SK-N-SH (cell line): ENCODE measurements at places on chromosomes 3 and 15. TPM values are rescaled to one million over a fixed set of nuclear protein-coding genes. Genes with fewer than 3 reads are reported as not detected.

ROPN1B gene
- polyA plus RNA-seq, result not detected in 2 replicates

CPLX3 gene
- polyA plus RNA-seq, result not detected in 2 replicates

SLC28A1 gene
- polyA plus RNA-seq, result not detected in 2 replicates

GOLGA6A gene
- not detected in 2 replicates for polyA plus RNA-seq

NPAP1 gene
- polyA plus RNA-seq, result under 0.01 TPM in 1 of 2 replicates, not detected in the other

ADGRG7 gene
- polyA plus RNA-seq, result not detected in 2 replicates

CD200 gene
- polyA plus RNA-seq, result 1.0 and 1.1 TPM in 2 replicates

OXTR gene
- 1.8 and 2.5 TPM in 2 replicates for polyA plus RNA-seq

GRCh38 chr15:52008698-52009434 lies 10.2 kb upstream of the MAPK6 start:
- no peak for DNase-seq
- peaks cover 4% of the 10 kb centered on the region for H3K4me1 ChIP-seq
- H3K36me3 ChIP-seq, result no peaks in the 10 kb centered on the region
- no peak overlapping the region for H3K27ac ChIP-seq

DNA sequence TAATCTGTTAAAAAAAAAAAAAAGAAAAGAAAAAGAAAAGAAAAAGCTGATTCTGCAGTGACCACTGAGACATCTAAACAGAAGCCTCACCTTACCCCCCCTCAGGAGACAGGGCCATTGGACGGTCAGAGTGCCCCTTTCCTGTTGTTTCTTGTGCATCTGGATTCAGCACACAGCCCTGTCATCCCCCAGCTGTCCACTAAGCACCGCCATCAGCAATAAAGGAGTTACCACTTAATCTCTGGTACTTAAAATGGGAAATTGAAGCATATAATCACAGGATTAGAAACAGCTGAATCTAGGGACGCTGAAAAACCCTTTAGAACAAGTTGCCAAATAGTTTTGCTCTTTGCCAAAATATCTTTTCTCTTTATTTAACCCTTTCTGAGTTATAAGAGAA lies 62.5 kb downstream of the TRIM69 start:
- no peaks in the 10 kb centered on the region for H3K4me1 ChIP-seq
- peak; percentile 44 for DNase-seq
- H3K27me3 ChIP-seq, result peaks cover 3% of the 10 kb centered on the region; the same call in 1 of the 2 replicates
- no peaks in the 10 kb centered on the region for H3K36me3 ChIP-seq
- no peak overlapping the region for H3K4me3 ChIP-seq

- H3K4me3 ChIP-seq, result no peak overlapping the region
- no peaks in the 10 kb centered on the region for H3K4me1 ChIP-seq
- no peak overlapping the region for H3K27ac ChIP-seq
Measured at GRCh38 chr15:45732662-45733061, 97.8 kb downstream of the SQOR start.

DNA sequence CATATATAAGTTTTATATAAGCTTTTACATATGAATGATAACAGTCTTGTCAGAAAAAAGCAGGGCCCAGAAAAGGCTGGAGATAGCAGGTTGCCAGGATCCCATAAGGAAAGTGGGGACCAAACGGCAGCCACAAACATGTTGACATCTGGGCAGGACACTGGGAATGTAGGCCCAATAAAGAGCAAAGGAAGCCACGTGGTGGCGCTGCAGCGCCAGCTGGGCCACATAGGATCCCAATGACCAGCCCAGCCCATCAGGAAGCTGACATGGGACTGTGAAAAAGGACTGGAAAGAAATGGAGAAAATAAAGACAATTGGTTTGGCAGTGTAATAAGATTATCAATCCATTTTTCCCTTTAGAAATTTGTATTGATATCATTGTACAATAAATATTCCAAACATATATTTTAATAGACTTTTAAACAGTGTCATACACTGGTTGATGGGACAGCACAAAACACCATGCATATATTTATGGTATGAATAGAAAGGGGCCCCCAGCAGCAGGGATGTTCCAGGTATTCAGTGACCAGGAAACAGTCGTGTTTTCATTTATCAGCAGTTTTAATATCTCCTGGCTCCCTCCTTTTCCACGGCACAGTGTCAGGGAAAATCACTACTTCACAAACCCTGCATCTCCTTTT lies 89.0 kb upstream of the STRIT1 start:
- peak overlapping the region; percentile 67; the same call in 1 of the 2 replicates for H3K27ac ChIP-seq
- no peaks in the 10 kb centered on the region for H3K36me3 ChIP-seq
- H3K4me3 ChIP-seq, result peak overlapping the region; percentile 32; the same call in 1 of the 2 replicates
- H3K27me3 ChIP-seq, result no peaks in the 10 kb centered on the region
- H3K4me1 ChIP-seq, result no peaks in the 10 kb centered on the region

DNA sequence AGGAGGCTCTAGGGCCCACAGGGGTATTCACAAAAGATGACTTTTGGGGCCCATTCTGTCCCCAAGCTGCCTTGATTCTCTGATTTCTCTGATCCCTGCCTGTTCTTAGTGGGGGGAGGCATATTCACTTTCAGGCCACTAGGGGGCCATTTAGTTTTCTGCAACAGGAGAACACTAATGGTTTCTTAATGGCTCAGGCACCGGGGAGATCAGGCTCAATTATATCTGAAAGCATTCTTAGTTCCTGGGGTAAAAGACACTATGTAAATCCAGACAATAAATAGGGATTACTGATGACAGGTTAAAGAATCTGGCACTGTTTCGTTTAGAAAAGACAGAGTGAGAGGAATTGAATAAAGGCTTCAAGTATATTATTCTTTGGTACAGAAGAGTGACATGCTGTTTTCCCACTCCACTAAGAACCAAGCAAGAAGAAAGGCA lies 2.5 kb upstream of the INAFM2 start:
- H3K4me3 ChIP-seq, result no peak overlapping the region
- peak overlapping the region; percentile 18; the same call in 1 of the 2 replicates for H3K27ac ChIP-seq
- no peaks in the 10 kb centered on the region for H3K36me3 ChIP-seq
- H3K4me1 ChIP-seq, result peaks cover 20% of the 10 kb centered on the region
- DNase-seq, result peak; percentile 78

GRCh38 chr3:180274536-180274935 lies 237.8 kb upstream of the PEX5L start:
- H3K4me1 ChIP-seq, result no peaks in the 10 kb centered on the region
- DNase-seq, result no peak
- H3K27ac ChIP-seq, result no peak overlapping the region
- H3K27me3 ChIP-seq, result no peaks in the 10 kb centered on the region
- no peaks in the 10 kb centered on the region for H3K36me3 ChIP-seq
- H3K4me3 ChIP-seq, result no peak overlapping the region

GRCh38 chr15:73927003-73927475 lies 777 bp downstream of the LOXL1 start:
- H3K4me1 ChIP-seq, result peaks cover 32% of the 10 kb centered on the region; the same call in 1 of the 2 replicates
- H3K4me3 ChIP-seq, result peak overlapping the region; percentile 62
- no peak for DNase-seq
- peak overlapping the region; percentile 98 for H3K27ac ChIP-seq
- no peaks in the 10 kb centered on the region for H3K36me3 ChIP-seq

GRCh38 chr3:22319446-22319845 lies 568.4 kb upstream of the ZNF385D start:
- no peak overlapping the region for H3K4me3 ChIP-seq
- no peak for DNase-seq
- H3K27ac ChIP-seq, result no peak overlapping the region
- H3K27me3 ChIP-seq, result no peaks in the 10 kb centered on the region
- no peaks in the 10 kb centered on the region for H3K36me3 ChIP-seq

GRCh38 chr3:146243559-146243958 lies 7.3 kb downstream of the PLSCR4 start:
- H3K27ac ChIP-seq, result no peak overlapping the region
- no peak overlapping the region for H3K4me3 ChIP-seq
- H3K27me3 ChIP-seq, result no peaks in the 10 kb centered on the region
- no peak for DNase-seq
- H3K36me3 ChIP-seq, result no peaks in the 10 kb centered on the region
- H3K4me1 ChIP-seq, result no peaks in the 10 kb centered on the region

DNA sequence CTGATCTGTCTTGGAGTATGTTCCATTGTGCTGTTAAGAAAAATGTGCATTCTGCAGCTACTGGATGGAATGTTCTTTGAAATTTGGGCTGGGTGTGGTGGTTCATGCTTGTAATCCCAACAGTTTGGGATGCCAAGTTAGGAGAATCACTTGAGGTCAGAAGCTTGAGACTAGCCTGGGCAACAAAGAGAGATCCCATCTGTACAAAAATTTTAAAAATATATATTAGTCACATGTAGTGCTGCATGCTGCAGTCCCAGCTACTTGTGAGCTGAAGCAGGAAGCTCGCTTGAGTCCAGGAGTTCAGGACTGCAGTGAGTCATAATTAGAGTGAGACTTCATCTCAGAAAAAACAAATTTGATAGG lies 62.8 kb upstream of the PLSCR4 start:
- H3K27ac ChIP-seq, result no peak overlapping the region
- no peak for DNase-seq
- no peak overlapping the region for H3K4me3 ChIP-seq

DNA sequence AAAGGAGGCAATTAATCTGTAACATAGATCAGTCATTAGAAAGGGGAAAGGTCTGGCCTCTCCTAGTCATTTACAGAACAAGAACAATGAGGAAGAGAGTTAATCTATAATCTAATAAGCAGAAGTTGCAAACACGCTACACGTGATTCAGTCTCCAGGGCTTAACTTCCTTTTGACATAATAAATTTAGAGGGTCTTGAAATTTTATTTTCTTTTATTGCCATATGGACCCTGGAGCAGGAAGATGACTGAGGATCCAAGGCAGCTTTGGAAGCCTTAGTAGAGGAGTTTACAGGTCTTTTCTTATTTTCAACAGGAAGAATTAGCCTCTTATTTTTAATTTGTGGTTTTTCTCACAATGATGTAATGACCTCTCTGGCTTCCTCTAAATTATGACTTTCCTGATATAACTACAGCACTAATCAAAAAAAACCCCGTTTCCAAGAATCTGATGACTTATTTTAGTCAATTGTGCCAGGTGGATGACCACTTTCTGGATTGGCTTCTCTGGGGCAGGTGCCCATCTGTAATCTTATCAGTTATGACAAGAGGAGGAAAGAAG lies 32.2 kb downstream of the ADGRG7 start:
- H3K36me3 ChIP-seq, result no peaks in the 10 kb centered on the region
- no peak for DNase-seq
- H3K4me3 ChIP-seq, result no peak overlapping the region
- H3K27ac ChIP-seq, result no peak overlapping the region

DNA sequence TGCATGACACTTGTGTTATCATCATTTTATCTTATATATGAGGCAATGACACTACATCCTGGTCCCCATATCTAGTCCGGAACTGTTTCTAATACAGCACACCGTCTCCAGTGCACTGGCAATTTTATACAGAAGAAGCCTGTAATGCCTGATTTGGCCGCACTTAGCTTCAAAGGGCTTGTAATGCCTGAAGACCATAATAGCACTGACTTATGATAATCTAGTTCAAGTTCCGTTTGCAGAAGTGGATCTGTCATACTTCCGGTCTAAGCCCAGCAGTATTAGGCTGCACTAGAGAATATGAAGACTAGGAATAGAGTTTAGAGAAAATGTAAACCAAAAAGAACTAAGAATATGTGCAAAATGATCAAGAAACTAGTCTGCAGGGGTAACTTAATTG lies 1.3 kb downstream of the BNIP2 start:
- no peaks in the 10 kb centered on the region for H3K27me3 ChIP-seq
- H3K4me1 ChIP-seq, result peaks cover 22% of the 10 kb centered on the region; the same call in 1 of the 2 replicates
- DNase-seq, result peak; percentile 11
- peaks cover 28% of the 10 kb centered on the region for H3K36me3 ChIP-seq
- H3K27ac ChIP-seq, result peak overlapping the region; percentile 93
- peak overlapping the region; percentile 86 for H3K4me3 ChIP-seq

- peaks cover 13% of the 10 kb centered on the region for H3K4me1 ChIP-seq
- no peak overlapping the region for H3K4me3 ChIP-seq
- no peaks in the 10 kb centered on the region for H3K36me3 ChIP-seq
- no peak for DNase-seq
- no peaks in the 10 kb centered on the region for H3K27me3 ChIP-seq
- H3K27ac ChIP-seq, result no peak overlapping the region; the same call in 1 of the 2 replicates
Measured at GRCh38 chr3:9957214-9957613, 5.0 kb upstream of the PRRT3 start.

DNA sequence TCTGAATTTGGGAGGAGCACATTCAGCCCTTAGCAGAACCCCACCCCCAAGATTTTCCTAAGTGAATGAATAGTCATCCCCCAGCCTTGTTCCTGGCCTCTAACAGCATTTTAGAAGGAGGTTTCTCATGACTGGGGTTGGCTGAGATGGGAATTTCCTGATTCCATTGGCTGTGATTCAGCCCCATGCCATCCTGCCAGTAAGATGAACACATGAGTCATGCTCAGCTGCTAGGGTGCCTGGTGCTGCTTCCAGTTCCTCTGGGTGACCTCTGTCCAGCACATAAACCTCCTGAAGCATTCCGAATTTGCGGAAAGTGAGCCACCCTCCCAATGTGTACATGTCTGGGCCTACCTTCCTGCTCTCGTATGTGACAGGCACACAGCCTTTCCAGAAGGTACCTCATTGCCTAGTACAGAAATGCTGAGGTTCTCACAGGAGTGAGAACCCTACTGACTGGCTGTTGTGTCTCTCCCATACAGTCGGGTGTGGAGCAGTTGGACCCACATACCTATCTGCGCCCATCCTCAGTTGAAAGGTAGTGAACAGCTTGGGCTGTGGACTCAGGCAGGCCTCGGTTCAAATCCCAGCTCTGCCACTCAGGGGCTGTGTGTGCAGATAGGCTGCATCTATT lies 91.7 kb downstream of the APBA2 start:
- no peaks in the 10 kb centered on the region for H3K27me3 ChIP-seq
- DNase-seq, result no peak
- H3K36me3 ChIP-seq, result no peaks in the 10 kb centered on the region
- H3K4me3 ChIP-seq, result no peak overlapping the region

DNA sequence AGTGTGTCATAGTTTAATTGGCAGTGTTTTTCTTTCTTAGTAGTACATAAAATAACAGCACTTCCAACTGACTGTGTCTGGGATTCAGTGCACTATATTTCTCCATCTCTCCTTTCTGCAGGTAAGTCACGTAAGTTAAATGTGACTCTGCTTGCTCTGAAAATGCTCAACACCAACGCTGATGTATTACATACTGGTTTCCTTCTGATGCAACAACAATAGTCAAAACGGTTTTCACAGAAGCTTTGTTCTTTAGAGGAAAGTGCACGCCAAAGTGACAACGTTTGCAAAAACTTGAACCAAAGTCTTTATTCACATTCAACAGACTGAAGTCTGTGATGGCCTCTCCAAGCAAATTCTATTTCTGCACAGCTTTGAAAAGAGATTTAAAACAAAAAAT lies 707.1 kb upstream of the CFAP20DC start:
- no peaks in the 10 kb centered on the region for H3K36me3 ChIP-seq
- no peaks in the 10 kb centered on the region for H3K4me1 ChIP-seq
- H3K4me3 ChIP-seq, result no peak overlapping the region
- no peak for DNase-seq
